Fibroblast of skin of back (primary cell): ENCODE measurements at places on chromosomes 16 and 17.

DNA sequence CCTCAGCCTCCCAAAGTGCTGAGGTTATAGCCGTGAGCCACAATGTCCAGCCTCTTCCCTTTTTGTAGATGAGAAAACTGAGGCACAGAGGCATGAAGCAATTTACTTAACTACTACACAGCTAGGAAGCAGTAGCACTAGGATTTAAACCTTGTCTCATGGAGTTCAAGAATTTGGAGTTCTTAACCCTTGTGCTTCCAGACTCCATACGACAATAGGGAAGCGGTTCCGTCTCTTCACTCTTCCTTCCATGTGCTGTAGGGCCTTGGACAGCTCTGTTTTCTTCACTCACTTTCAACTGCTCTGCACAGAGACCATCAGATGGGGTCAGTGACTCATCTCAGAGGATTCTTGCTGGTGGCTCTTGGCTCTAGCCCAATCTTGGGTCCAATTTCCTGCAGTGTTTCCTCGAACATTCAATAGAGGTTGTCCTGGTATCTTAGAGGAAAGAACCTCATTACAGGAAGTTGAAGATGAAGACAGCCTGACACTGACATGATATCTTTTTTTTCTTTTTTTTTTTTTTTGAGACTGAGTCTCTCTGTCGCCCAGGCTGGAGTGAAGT is 19.3 kb downstream of the ITGAL start:
- peak; percentile 87 for DNase-seq

GRCh38 chr16:12067714-12068401 is 91.3 kb downstream of the SNX29 start:
- DNase-seq: peak; percentile 76

- peak; percentile 17 for DNase-seq
These were observed 21.5 kb upstream of the PSMD7 start for GRCh38 chr16:74275031-74275636.

- DNase-seq: peak; percentile 94
These were observed 28.2 kb upstream of the KPNB1 start for GRCh38 chr17:47621293-47622179.

- DNase-seq: no peak
These were observed 1.6 kb upstream of the IGFALS start for GRCh38 chr16:1794908-1795666.

DNA sequence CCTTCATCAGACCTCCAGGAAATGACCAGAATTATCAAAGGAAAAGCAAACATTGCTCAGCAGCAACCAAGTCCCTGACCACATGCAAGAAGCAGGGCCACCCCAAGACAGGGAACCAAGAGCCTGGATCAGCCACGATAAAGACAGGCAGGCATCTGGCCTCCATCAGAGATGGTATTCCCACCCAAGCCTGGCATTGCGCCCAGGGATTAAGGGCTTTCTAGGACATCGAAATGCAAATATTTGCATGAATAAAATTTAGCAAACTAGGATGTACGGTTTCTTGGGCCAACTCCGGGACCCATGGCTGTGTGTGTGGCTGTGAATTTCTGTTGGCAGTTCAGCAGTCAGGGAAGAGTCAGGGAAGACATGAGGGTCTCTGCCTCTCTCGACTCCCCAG is 241.4 kb upstream of the DYNLRB2 start:
- DNase-seq: peak; percentile 90
